ENCODE measurements at places on chromosomes 2 and 18.

DNA sequence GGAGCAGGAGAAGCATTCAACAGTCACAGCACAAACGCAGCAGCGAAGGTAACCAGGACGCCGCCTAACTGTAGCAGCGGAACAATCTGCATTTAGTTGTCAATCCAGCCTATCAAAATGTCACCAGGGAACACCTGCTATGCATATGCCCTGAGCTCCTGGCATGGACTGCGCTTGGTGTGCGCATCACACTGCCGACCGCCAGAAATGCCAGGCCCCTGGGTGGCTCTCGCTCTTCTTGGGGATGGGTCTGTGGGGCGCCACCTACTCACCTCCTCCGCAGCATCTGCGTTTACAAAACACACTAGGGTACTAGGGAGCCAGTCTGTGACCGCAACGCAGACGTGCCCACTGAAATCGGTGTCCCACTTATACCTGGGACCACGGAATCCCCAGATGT lies 31.7 kb downstream of the ZNF516 start:
- no peak for DNase-seq

DNA sequence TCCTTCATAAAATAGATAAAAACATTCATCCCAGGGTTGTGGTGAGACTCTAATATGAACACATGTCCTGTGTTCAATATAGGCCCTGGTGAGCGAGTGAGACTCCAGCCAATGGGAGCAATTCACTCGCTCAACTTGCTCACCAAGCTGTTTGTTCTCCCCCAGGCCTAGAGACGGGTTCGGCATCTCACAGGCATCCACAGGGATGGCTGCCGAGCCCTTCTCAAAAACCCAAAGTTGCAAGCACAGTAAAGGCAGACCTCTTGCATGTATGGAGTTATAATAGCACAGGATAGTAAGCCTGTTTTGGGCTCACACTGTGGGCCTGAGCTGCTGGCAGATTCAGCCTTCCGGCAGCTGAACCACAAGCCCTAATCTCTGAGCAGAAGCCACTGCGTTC lies 15.7 kb downstream of the PARD6G start:
- no peak for DNase-seq

DNA sequence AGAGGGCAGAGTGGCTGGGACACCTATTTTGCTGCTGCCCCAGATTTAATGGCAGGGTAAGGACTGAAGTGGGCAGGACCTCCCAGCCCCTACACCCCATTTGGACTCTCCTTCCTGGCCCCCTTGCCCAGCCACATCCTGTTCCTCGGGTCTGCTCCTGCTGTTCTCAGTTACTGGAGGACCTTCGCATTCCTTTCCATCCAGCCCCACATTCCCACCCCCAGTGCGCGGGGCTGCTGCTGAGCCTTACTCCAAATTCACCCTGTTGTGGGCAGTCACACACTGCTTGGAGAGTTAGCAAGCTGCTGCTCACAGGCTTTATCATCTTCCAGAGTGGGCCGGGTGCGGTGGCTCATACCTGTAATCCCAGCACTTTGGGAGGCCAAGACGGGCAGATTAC lies 75.2 kb upstream of the SLC14A2 start:
- DNase-seq: no peak

DNA sequence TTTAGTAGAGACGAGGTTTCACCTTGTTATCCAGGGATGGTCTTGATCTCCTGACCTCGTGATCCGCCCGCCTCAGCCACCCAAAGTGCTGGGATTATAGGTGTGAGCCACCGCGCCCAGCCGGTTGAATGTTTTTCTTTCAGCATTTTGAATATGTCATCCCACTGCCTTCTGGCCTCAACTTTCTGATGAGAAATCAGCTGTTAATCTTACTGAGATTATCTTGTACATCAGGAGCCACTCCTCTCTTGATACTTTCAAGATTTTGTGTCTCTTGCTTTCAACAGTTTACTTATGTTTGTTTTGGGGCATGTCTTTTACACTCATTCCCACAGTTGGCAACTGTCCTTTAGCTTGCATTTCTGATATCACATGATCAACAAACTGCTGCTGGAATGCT lies 46.3 kb downstream of the CCDC150 start:
- no peak for DNase-seq

GRCh38 chr18:25075331-25075730 lies 276.6 kb downstream of the ZNF521 start:
- DNase-seq: no peak

DNA sequence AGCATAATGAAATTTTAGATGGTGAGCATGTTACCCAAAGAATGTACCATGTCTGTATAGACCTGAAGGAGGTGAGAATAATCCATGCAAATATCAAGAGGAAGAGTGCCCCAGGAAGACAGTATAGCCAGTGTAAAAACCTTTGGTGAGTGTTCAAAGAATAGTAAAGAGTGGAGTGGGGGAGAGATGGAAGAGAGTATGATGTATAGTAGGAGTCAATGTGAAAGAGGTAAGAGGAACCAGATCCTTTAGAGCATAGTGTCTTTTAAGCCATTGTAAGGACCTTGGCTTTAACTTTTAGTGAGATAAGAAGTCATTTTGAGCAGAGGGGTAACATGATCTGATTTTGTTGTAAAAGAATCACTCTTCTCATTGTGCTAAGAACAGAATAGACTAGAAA lies 1052.3 kb upstream of the ZEB2 start:
- DNase-seq: no peak

GRCh38 chr2:136764452-136765255 lies 691 bp upstream of the THSD7B start:
- DNase-seq: no peak

Data from activated CD8-positive, alpha-beta memory T cell treated with anti-CD3 and anti-CD28 coated beads for 1 hour (primary cell).